CD4-positive, alpha-beta T cell treated with Interleukin-21 for 1 hour (primary cell): ENCODE measurements at places on chromosomes 4 and X.
A peak's percentile ranks its signal among the peaks of the same experiment; 100 is the strongest.

DNA sequence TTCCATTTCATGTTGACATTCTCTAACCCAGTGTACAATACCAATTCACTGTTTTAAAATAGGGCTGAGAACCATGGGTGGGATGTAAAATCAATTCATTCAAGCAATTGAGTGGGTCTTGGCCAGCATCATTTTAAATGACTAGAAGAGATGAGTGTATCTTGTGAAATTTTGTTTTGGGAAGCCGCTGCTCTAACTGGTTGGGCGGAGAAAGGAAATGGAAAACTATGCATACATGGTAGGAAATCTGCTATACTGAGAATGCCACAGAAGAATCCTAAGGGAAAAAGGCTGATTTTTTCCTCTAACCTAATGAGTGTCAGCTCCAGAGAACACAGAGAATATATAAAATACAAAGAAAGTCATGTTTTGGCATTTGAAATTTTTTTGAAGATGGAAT is 54.8 kb upstream of the DCLK2 start:
- no peak for DNase-seq

DNA sequence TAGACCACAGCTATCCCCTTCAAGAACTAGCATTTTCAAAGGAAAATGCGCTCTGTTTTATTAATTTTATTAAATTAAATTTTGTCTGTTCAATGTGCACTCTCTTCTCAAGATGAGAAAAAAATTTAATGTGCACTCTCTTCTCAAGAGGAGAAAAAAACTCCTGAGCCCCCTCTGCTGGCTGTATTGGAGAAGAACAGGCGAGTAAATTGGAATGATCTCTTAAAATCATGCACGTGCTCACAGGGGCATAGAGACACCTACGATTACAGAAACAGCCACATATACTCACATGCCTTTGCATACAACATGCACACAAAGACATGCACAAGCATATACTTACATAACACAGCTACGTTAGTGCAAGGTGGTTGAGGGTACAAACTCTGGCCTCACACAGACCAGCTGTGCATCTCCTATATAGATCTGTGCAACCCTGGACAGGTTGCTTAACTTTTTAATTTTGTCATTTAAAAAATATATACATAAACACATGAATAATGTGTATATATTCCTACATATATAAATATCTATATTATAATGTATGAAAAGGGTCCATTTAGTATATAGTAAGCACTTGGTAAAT is 176.2 kb upstream of the CXorf66 start:
- peak; percentile 13 for DNase-seq

GRCh38 chr4:164956766-164957643 is 20.5 kb downstream of the TRIM61 start:
- peak; percentile 69 for DNase-seq

DNA sequence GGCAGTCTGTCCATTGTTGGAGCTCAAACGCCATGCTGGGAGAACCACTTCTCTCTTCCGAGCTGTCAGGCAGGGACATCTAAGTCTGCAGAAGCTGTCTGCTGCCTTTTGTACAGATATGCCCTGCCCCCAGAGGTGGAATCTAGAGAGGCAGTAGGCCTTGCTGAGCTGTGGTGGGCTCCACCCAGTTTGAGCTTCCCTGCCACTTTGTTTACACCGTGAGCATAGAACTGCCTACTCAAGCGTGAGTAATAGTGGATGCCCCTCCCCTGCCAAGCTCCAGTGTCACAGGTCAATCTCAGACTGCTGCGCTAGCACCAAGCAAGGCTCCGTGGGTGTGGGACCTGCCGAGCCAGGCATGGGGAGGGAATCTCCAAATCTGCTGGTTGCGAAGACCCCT is 145.7 kb downstream of the VSIG4 start:
- peak; percentile 34 for DNase-seq

GRCh38 chrX:140157143-140157542 is 191.8 kb upstream of the CXorf66 start:
- no peak for DNase-seq

DNA sequence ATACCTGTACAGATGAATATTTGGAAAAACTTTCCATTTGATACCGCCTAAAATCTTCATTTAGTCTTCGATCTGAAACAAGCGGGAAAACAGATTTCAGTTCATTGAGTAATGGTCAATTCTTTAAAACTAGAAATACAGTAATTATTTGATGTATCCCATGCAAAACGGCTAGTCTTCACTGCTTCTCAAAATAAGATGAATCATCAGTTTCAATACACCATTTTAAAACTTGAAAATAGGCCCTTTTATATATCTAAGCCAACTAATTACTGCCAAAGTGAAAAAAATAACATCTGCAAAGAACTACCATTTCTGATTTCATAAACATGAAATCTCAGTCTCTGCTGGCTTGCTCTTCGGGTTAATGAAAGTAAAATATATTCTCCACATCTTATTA is 11.0 kb downstream of the SCLT1 start:
- no peak for DNase-seq

- no peak for DNase-seq
These were observed 71.7 kb downstream of the IRS4 start for GRCh38 chrX:108664701-108665100.

DNA sequence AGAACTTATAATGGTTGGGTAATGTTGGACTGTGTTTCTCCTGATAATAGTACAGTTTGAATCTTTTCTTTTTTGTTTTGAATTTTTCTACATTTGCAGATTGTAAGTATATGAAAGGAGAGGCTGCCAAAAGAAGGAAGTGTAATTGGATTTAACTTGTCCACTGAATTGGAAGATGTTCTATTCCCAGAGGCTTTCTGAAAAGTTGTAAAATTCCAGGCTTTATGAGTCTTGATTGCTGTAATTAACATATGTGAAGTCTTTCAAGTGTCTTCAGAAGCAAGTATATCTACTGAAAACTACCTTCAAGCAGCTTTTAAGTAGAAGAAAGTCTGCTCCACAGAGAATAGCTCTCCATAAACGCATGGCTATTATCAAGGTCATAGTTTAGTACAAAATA is 2456.4 kb downstream of the PCDH7 start:
- no peak for DNase-seq

- peak; percentile 42 for DNase-seq
These were observed 39.5 kb downstream of the TMEM154 start for GRCh38 chr4:152640058-152640921.

DNA sequence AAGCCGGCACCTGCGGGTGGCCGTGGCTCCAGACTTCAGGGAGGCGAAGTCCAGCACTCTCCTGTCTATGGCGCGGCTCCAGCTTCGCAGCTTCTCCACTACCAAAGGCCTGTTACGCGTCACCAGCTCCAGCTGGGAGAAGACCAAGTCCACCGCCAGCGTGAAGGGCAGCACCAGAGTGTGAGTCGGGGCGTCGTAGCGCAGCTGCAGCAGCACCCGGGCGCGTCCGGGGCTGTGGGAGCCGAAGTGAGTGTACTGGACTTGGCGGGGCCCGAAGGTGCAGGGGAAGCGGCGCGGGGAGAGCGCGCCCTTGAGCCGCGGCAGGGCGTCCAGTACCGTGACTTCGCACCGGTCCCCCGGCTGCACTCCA is 444 bp downstream of the FREM3 start:
- no peak for DNase-seq

- no peak for DNase-seq
These were observed 23.7 kb upstream of the CASK start for GRCh38 chrX:41946989-41947612.

GRCh38 chr4:38151873-38152272 is 191.7 kb downstream of the PTTG2 start:
- no peak for DNase-seq

- no peak for DNase-seq
These were observed 554 bp downstream of the DCTD start for GRCh38 chr4:182916483-182917181.

GRCh38 chrX:48558271-48558670 is 16.0 kb upstream of the RBM3 start:
- DNase-seq: no peak

DNA sequence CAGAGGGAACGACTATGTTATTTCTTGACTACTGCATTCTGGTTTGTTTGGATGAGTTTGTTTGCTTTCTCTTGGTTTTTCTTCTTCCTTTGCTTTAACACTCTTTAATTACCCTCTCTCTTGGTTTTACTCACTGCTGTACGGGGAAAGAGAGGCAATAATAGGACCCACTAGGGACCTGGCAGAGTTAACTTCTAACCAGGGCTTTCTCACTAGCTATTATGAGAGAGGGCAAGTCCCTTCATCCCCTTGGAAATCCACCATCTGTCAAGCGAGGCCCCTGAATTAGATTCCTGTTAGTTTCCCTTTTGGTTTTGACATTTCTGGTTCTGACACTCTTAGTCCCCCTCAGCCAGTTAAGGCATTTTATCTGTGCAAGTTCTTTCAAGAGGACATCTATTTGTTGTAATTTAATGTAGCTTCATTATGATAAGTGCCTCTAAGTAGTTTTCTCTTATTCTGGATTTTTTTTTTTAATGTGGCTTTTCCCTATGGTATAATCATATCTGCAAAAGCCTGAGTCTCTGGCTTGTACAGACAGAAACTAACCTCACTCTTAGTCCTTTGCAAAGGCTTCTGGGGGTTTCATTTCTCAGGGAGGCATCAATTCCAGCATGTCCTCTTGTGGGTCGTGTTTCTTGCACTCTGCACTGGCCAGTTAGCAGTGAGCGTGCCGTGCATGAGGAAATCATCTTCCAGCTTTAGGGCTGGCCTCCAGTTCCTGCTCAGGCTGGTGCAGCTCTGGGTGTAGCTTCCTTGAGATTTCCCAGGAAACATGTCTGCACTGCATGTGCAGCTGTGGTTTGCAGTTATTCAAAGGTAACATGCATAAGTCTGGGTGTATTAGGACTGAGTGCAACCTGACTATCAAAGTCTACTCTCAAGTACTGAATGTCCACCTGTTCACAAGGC is 221.3 kb downstream of the STIM2 start:
- no peak for DNase-seq

GRCh38 chr4:182826391-182826790 is 90.8 kb downstream of the DCTD start:
- DNase-seq: no peak

- DNase-seq: no peak
These were observed 8.8 kb downstream of the EPHA5 start for GRCh38 chr4:65661471-65661870.

GRCh38 chr4:47465004-47465403 is 1.5 kb upstream of the COMMD8 start:
- no peak for DNase-seq

DNA sequence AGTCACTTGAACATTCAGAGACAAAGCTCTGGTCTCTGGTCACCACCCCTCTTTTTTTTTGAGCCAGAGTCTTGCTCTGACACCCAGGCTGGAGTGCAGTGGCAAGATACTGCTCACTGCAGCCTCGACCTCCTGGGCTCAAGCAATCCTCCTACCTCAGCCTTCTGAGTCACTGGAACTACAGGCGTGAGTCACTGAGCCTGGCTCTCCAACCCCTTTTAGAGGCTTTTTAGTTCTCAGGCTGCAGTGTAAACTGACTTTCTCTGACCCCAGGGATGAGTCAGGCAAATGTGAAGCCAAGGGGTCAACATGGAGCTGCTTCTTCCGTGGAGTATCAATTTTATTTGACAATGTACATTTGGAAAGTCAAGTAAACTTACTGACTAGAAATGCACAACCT is 229.2 kb downstream of the PTTG2 start:
- DNase-seq: no peak

- DNase-seq: no peak
These were observed 46.0 kb upstream of the MGST2 start for GRCh38 chr4:139619644-139620043.

- DNase-seq: no peak
These were observed 279.7 kb upstream of the SLC7A11 start for GRCh38 chr4:138521809-138522208.

- DNase-seq: peak; percentile 71
These were observed 71.0 kb downstream of the MTHFD2L start for GRCh38 chr4:74228691-74229640.

GRCh38 chrX:141405486-141405852 is 163.2 kb upstream of the SPANXC start:
- DNase-seq: no peak

DNA sequence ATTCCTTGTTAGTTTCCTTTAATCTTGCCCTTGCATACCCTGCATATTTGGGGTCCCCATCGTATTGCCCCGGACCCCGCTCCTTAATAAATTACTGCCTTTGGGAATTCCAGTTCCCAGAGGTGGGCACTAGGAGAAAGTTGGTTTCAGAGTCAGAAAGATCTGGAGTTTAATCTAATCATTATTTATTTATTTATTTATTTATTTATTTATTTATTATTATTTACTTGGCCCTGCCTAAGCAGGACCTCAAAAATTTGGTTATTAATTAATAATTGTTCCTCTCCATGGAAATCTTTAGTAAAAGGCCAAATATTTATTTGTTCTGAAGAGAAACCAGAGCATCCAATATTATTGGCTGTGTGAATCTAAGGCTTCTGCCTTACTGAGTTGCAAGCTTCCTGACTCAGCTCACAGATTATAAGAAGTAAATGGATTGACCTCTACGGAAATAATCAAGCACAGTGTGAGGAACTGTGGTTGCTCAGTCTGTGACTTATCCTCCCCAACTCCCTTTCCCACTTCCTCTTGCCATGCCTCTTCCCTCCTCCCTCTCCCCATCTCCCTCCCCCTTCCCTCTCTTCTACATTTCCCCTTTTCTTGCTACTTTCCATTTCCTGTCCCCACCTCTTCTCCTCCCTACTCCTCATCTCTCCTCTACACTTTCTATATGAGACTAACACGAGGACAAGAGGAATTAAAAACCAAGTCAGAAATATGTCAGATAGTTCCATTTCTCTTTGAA is 61.5 kb upstream of the AP1S2 start:
- no peak for DNase-seq

- DNase-seq: no peak
These were observed 58.0 kb upstream of the KLHL13 start for GRCh38 chrX:118174516-118175098.

DNA sequence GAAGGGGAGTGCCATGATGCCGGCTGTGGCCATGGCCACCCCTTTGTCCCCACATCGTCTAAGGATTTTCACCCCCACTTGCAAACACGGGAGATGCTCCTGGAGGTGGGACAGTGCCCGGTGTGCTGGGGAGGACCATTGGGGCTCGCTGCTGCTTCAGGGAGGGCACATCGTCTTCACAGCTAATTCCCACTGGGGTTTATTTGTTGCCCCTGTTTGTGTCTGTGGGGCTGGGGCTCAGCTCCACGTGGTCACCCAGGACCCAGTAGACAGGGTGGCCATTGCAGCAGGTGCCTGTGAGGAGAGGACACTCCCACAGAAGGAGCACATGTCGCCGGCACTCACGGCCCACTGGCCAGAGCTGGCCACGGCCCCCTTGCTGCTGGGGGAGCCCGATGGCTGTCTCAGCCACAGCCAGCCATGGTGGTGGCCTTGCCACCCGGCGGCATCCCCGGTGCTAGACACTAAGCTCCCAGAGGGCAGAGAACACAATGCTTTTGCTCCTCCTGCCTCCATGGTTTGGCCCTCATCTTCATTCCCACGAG is 27.8 kb upstream of the GRPEL1 start:
- no peak for DNase-seq

- peak; percentile 49 for DNase-seq
These were observed 132.1 kb downstream of the DIPK2B start for GRCh38 chrX:45068569-45068968.

DNA sequence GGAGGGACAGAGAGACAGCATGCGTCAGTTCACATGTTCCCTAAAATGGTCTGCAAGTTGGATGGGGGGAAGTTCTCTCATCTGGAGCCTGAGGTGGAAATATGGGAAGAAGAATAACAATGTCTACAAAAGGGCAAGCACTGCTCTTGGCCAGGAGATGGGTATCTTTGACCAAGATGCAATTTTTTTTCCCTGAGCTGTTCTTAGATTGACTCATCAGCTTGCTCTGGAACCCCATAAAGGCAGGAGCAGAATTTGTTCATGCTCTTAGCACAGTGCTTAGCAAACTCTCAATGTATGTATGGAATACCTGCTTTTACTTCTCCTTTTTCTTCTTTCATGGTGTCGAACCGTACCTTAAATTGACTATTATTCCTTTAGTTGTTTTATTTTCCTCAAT is 90.5 kb upstream of the ZNF827 start:
- DNase-seq: no peak

GRCh38 chrX:253451-254297 is 27.5 kb upstream of the PLCXD1 start:
- no peak for DNase-seq
